BE2C (cell line): ENCODE measurements at places on chromosomes 4 and X.

GRCh38 chr4:13515268-13515667, 29.0 kb downstream of the NKX3-2 start:
- DNase-seq: no peak

DNA sequence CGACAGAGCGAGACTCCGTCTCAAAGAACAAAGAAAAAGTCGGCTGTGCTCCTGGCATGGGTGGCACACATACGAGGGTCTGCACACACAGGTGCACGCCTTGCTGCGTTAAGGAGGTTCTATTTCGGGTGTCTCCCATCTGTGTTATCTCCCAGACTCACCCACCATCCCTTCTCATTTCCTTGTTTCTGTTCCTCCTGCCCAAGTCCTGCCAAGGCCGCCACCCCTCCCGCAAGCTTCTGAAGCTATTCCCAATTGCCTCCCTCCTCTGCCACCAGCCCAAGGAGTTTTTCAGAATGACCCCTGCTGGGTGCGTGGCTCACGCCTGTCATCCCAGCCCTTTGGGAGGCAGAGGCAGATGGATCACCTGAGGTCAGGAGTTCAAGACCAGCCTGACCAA, 6.0 kb upstream of the IL3RA start:
- no peak for DNase-seq

- no peak for DNase-seq
Observed at GRCh38 chr4:62209757-62210485, 1009.8 kb downstream of the ADGRL3 start.

DNA sequence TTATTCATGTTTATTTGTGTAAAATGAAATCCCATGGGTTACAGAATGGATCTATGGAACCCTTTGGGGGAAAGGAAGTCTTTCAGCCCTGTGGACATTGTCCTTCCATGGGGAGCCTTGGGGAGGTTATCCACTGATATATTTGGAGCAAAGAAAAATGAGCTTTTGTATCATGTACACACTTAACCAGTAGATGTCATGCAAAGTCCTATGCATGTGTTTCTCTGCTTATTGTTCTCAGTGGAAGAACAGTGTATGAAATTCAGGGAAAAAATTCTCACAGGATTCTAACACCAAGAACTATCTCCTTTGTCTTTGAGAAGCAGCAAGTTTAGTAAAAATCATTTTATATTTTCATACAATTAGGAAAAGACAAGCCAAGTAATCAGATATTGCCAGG, 105.3 kb downstream of the DTHD1 start:
- no peak for DNase-seq

DNA sequence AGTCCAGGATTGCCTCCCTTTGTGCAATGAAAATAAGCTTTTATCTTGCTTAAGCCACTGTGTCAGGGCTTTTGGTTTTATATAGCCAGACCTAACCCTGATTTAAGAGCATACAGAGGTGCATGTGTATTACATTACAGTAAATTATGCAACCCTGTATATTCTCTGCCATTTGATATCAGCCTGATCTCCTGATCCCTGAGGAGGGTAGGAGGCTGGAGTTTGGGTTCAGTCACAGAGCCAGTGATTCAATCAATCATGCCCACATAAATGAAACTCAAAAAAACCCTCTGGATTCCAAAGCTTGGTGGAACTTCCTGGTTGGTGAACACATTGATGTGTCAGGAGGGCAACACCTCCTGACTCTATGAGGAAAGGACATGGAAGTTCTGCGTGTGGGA, 7.3 kb upstream of the KLHL8 start:
- no peak for DNase-seq

- DNase-seq: no peak
Observed at GRCh38 chr4:177105536-177105935, 204.1 kb upstream of the NEIL3 start.

- no peak for DNase-seq
Observed at GRCh38 chrX:53188763-53189162, 36.2 kb downstream of the KDM5C start.

- DNase-seq: peak; percentile 68
Observed at GRCh38 chrX:49977319-49978090, 55.1 kb downstream of the CLCN5 start.

GRCh38 chr4:149187726-149188125, 627.9 kb downstream of the IQCM start:
- DNase-seq: no peak

DNA sequence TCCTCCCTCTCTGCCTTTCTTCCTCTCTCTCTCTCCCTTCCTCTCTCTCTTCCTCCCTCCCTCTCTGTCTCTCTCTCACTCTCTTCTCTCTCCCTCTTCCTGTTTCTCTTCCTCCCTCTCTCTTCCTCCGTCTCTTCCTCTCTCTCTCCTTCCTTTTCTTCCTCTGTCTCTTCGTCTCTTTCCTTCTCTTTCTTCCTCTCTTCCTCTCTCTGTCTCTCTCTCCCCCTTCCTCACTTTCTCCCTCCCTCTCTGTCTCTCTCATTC, 295.3 kb downstream of the ASMT start:
- no peak for DNase-seq

GRCh38 chr4:102392033-102392744, 46.9 kb upstream of the SLC39A8 start:
- DNase-seq: no peak

DNA sequence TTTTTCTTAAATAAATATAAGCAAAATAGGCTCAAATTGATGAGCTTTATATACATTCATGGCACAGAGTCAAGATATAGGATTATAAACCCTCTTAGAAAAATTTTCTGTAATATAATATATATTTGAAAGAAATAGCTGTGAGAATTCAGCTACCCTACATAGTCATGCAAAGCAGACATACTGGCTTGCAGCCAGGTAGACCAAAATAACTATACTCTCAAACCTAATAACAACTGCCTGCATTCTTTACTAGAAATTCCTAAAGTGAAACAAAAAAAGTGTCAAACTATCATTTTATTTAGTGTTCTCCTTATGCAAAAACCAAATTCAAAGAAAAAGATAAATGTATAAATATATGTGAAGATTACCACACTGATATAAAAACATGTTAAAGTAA, 1390.2 kb downstream of the C4orf33 start:
- no peak for DNase-seq

DNA sequence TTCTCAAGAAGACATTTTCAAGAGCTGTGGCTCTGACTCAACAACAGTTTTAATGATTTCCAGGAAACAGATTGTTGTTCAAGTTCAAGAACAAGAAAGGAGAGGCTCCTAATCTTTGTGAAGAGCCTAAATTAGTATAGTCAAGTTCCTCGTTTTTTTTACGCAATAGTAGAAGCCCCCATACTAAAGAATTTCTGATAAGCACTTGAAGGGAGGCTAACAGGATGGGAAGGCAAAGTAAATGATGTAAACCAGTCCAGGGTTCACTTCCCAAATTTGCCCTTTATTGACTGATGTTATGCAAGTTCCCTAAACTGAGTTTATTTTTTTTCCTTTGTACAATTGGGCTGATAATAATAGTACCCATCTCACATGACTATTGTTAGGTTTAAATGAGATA, 178.2 kb downstream of the RTL9 start:
- no peak for DNase-seq

DNA sequence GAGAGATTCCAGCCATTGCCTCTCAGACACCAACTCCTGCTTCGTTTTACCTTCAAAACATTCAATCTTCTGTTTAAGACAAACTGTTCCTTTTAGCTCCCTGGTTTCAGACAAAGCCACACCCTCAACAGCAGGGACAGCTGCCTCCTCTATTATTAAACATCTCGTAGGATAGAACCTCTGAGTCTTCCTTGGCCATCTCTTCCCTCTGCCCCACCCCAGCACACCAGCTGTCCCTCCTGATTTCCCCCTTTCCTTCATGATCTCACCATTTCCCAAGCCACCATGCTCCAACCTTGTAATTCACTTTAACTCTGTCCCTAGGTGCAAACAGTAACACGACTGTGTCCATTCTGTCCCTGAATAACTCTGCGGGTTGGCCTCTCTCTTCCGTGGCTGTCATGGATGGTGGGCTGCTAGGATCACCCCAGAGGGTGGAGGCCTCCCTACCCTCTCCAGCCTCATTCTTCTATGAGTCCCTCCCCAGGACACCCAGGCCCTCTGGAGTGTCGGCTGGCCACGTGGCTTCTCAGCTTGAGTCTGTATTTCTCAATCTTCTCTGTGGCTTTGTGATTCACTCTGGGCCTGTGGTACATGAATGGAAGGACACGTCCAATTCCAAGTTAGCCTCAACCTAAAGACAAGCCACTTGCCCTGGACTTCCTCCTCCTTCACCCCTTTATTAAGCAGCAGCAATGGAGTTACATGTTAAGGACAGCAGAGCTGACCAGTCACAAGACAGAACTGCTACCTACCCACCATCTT, 349.9 kb downstream of the FBXW7 start:
- no peak for DNase-seq

DNA sequence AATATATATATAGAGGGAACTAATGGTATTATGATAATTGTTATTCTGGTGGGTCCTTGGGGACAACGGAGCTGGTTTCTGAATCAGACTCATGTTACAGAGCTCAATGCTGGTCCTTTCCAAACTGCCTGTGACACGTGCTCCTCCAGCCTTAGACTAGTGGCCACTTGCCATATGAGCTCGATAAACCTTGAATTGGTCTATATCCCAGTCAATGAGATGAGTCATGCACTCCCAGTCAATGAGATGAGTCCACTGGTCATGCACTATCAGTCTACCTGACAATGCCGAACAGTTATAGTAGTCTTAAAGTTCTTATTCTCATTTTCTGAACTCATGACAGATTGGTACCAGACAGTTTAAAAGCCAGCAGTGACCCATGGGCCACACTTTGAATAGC, 325.2 kb downstream of the LDB2 start:
- DNase-seq: peak; percentile 66

DNA sequence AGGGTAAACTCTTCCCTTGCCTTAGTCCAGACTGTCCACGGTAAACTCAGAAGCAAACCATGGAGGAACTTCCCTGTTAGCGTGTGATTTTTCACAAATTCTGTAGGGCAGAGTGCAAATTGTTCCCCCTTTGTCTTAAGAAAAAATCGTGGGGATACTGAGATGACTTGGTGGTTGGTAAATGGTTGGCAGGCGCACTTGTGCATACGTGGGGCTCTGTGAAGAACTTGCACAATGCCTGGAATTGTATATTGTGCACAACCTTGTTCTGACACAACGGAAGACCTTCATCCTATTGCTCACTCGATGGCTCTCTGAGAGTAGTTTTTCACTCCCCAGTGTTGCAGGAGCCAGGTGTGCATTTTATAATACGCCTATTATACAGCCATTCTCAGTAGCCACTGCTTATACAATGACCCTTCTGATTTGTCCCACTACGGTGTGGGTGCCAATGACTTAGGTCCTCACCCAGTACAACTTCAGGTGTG, 150.0 kb downstream of the SPRY1 start:
- DNase-seq: no peak

DNA sequence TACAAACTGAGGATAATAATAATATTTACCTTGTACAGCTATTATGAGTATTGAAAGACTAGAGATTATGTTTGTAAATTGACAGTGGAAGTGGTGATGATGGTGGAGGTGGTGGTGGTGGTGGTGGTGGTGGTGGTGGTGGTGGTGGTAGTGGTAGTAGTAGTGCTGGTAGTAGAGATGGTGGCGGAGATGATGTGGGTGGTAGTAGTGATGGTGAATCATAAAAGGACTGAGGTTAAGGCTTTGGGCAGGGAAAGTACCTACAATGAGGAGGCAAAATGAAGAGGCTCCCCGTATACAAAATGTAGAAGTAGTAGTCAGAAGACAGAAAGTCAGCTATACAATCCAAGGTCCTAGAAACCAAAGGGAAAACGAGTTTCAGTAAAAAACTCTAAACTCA, 214.1 kb downstream of the BCOR start:
- no peak for DNase-seq

DNA sequence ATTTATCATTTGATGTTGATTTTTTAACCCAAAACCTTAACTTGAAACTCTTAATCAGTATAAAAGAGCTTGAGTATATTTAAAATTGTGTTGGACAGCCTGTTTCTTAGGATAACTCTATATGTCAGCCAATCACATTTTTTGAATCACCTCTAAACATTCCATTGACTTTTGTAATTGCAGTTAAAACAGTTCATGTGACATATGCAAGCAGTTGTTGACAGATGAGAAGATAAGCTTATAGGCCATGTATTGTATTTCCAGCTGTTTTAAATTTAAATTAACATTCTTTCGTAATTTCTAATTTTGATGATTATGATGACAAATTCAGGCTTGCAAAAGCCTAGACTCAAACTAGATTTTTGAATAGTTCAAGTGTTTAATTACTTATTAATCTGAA, 17.4 kb downstream of the VEGFC start:
- no peak for DNase-seq

GRCh38 chr4:101205916-101206315, 141.4 kb downstream of the PPP3CA start:
- DNase-seq: no peak

DNA sequence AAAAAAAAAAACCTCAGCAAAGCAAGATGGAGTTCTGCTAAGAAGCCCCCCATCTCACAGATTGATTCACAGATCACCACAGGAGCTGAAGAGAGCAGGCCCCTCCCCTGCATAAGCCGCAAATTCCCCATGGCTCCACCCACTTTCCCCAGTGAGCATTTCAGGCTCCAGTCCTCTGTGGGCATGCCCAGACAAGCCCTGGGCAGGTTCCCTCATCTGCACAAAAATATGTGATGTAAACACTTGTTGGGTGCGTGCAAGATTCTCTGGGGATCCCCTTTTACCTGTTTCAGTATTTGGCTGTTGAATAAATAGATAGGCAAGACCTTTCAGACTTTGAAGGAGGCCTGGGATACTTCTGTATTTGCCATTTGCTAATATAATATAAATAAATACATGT, 514.3 kb downstream of the PCDH7 start:
- DNase-seq: no peak

DNA sequence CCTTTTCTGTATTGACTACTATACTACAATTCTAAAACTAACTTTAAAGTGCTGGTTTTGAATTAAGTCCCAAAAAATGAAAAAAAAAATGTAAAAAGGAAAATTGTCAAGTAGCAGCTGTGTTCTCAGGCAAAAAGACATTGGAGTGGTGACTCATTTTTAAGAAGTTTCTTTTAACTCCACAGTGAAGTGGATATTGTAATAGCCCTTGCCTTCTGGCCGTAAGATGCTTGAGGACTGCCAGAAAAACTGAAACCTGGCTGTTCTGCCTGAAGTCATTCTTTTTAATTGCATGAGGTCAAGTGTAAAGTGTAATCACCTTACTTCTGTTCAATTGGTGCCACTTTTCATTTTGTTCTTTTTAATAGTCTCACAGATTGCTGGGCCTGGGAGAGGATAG, 28.9 kb downstream of the SPANXD start:
- DNase-seq: no peak

DNA sequence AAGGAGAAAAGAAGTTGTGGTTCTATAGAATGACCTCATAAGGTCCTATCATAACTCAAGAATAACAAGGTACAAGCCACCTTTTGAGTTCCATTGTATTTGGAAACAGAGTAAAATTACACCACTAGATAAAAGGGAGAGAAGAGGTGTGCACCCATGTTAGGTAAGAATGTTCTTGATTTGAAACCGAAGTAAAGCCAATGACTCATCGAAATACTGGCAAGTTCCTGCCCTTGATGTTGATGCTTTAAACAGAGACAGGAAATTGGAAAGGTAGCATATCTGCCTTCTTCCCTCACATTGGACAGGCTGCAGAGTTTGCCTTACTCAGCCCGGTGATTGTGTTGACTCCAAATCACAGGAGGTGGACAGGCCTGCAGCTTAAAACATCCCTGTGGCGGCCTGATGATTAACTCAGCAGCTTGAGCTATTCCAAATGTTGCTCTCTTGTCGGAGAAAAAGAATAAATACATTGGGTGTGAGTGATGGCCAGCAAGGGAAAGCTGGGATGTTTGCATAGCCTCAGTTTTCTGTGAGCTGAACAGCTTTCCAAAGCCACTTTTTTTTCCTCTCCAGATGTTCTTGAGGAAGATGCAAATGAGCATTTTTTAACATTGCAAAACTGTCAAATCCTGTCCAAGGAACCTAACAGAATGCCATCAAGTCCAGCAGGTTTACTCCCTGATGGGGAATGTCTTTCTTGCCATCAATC, 321.1 kb downstream of the NKX6-1 start:
- DNase-seq: no peak
